ENCODE measurements at places on chromosomes 4 and X.

DNA sequence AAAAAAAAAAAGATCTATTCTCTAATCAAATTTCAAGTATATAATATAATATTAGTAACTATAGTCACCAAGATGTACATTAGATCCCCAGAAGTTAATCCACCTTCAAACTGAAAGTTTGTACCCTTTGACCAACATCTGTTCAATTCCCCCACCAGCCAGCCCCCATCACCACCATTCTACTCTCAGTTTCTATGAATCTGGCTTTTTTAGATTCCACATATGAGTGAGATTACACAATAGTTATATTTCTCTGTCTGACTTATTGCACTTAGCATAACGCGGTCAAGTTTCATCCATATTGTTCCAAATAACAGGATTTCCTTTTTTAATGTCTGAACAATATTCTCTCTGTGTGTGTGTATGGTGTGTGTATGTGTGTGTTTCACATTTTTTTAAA is 33.7 kb upstream of the VMA21 start:
- no peak for DNase-seq

- DNase-seq: no peak
Measured at GRCh38 chr4:106607558-106607957, 239.0 kb upstream of the GIMD1 start.

DNA sequence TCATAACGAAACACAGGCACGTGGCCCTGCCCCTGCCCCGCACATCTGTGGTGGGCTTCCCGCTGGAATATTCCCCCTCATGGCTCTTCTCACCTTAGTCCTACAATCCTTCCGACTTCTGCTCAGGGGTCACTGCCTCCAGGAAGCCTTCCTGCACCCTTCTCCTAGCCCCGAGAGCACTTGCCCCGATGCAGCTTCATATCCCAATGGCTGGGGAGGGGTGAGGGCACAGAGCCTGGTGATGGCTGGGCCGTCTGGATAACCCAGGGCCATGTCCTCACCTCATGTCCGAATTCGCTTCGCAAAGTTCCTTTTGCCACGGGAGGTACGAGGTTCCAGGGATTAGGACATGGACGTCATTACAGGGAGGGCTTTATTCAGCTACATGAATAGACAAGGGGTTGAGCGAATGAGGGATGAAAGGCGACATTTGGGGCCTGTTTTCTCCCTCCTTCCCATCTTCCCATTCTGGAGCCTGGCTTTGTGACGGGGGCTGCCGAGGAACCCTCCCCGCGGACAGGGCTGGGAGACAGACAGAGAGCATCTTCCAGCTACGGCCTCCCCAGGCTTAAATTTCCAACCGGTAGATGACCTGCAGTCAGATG is 35.5 kb upstream of the HMX1 start:
- DNase-seq: no peak

DNA sequence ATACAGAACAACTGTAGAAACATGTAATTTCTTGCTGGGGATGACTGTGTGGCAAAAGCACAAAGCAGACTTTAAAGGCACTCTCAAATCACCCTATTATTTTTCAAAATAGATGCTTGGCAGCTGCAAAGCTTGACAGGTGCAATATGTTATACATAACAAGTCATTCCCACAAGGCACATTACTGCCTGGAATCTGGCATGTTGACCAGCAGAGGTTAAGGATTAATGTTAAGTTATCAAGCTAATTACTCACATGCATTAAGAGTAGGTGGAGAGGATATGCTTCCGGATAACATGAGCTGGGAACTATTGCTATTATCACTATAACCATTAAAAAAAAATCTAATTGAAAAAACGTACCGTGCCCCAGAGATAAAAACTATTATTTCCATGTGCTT is 17.8 kb downstream of the ANOS1 start:
- DNase-seq: no peak

GRCh38 chrX:117400005-117400404 is 716.6 kb downstream of the KLHL13 start:
- DNase-seq: no peak

- DNase-seq: no peak
Measured at GRCh38 chrX:12494400-12495138, 296.6 kb upstream of the PRPS2 start.

GRCh38 chrX:103687073-103687695 is 685 bp upstream of the MORF4L2 start:
- DNase-seq: no peak

DNA sequence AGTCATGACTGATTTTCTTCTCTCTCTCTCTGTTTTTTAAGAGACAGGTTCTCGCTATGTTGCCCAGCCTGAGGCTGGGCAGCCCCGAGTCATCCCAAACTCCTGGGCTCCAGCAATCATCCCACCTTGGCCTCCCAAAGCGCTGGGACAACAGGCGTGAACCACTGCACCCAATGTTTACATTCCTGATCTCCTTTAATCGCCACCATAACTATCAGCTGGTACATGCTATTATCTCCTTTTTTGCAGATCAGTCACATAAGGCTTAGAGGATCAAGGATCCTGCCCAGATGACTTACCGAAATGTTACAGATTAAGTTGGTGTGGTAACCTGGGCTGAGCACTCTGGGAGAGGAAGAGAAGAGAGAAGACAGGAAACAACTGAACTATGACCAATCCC is 1.5 kb upstream of the USP46 start:
- no peak for DNase-seq

DNA sequence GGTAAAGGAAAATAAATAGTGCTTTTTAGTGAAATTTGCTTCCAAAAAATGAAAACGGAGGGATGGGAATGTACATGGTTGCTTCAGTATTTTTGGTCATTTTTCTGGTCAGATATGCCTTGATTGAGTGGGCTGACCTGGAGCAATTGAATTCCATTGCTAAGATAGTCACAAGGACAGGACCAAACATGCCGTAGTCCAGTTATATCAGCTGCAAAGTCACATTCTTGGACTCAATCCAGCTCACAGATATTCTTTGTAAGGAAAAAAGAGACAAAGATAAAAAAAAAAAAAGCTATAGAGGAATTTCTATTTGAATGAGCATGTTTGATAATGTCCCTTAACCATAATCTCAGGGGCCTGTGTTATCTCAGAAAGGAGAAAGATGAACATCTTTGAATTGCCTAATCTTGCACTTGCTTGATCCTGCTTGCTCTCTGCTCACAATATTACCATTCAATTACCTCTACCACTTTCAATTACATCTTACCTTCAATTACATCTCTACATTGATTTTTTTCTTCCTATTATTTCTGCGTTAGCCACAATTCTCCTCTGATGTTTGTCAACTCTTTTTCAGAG is 75.4 kb upstream of the PACRGL start:
- no peak for DNase-seq

- DNase-seq: no peak
Measured at GRCh38 chrX:9482408-9482807, 17.6 kb downstream of the TBL1X start.

DNA sequence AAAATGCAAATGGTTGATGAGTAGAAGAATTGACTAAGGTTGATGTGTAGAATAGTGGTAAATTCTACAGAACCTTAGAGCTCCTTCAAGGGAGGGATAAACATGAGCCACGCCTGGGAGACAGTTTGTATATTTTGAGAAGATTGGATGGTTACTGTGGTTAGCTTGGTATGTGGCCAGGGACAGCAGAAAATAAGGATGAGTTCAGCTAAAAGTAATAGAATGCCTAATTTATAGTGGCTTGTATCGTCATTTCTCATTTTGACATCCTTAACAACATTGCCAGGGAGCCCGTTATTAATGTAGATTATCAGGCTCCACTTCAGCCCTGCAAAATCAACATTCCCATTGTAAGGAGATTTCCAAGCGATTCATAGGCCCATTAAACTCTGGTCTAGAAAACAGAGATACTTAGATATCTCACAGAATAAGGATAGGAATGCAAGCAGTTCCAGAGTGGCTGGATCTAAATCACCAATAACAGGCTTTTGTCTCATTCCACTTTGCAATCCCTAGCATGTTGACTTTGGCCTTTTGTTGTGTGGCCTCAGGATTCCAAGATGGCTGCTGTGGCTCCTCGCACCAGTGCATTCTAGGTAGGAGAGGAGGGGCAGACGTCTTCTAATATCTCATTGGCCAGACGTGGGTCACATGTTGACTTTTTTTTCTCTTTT is 6.4 kb upstream of the PTTG2 start:
- DNase-seq: no peak

GRCh38 chr4:80463509-80463908 is 128.0 kb downstream of the CFAP299 start:
- DNase-seq: no peak

DNA sequence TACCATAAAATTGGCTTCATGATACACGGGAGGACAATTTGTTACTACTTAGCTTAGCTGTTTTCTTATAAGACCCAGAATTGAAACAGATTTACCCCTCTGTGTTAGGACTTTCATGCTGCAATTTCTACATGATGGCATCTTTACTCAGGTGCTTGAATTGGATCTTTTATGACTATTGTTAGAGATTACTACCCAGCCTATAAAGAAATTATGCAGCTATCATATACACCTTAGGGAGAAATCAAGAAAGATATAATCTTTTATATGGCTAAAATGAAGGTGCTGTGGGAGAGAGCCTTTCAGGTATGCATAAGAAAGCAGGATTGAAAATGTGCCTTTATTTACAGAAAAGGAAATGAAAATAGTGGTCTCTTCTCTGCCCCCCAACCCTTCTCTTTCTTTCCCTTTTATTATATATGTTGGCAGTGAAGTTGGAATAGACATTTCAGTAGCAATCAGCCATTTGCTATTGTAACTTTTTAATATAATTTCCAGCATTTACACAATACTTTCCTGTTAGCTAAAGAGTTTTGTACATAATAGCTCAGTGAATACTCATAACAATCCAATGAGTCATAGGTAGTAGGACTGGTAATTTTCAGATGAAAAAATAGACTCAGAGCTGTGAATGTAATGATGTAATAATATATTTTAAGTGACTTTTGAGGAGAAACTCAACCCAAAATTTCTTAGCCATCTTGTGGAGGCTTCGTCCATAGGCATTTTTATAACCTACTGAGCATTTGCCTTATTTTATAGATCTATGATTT is 311.8 kb downstream of the ADGRL3 start:
- peak; percentile 1 for DNase-seq

DNA sequence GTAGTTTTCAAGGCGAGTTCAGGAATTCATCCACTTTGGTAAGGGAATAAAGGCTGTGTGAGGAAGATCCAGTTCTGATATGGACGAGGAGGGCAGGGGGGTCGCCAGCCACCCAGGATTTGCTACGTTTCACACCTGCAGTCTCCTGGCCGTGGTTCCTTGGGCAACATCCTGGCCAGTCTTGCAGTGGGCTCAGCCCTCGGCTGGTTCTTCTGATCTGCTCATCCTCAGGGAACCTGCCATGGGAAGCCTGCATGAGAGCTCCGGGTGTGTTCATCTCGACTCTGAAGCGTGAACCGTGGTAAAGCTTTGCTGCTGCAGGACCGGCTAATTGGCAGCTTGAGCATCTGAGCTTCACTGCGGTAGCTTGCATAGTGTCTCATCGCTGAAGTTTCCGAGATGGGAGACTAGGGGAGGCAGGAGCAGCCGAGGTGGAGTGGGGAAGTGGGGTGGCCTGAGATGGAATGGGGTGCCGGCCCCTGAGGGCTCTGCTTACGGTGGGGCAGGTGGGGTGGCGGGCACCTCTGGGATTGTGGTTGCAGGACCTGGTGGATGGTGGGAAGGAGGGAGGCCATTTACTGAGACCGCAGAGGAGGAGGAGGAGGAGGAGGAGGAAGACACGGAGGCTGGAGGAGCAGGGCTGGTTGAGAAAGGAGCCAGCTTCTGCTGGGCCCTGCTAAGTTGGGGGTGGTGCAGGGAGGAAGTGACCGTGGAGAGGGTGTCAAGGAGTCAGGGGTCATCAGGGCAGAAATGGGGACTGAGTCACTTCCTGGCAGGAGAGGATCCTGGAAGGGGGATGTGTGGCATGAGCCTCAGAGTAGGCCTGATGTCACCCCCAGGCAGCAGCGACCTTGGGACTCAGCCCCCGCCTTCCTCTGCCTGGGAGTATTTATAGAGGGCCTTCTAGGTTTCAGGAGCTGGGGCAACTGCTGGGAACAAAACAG is 213.1 kb upstream of the PSAPL1 start:
- peak; percentile 27 for DNase-seq

GRCh38 chr4:60404027-60404426 is 796.1 kb upstream of the ADGRL3 start:
- no peak for DNase-seq

- DNase-seq: no peak
Measured at GRCh38 chrX:9586992-9587392, 122.1 kb downstream of the TBL1X start.

DNA sequence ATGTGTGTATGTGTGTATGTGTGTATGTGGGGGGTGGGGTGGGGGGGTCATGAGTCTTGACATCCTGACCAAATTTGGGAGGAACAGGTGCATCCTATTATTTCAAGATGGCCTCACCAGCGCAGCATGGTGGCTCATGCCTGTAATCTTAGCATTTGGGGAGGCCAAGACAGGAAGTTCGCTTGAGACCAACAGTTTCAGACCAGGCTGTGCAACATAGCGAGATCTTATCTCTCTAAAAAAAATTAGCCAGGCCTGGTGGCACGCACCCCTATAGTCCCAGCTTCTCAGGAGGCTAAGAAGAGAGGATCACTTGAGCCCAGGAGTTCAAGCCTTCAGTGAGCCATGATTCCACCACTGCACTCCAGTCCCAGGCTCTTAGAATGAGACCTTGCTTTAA is 47.0 kb upstream of the DHRSX start:
- no peak for DNase-seq

DNA sequence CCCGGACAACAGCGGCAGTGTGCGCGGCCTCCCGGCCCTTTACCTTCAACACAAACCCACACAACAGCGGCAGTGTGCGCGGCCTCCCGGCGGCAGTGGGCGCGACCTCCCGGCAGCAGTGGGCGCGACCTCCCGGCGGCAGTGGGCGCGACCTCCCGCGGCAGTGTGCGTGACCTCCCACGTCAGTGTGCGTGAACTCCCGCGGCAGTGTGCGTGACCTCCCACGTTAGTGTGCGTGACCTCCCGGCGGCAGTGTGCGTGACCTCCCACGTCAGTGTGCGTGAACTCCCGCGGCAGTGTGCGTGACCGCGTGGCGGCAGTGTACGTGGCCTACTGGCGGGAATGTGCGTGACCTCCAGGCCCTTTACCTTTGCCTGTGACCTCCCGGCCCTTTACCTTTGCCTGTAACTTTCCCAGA is 576.6 kb upstream of the FRG1 start:
- no peak for DNase-seq

DNA sequence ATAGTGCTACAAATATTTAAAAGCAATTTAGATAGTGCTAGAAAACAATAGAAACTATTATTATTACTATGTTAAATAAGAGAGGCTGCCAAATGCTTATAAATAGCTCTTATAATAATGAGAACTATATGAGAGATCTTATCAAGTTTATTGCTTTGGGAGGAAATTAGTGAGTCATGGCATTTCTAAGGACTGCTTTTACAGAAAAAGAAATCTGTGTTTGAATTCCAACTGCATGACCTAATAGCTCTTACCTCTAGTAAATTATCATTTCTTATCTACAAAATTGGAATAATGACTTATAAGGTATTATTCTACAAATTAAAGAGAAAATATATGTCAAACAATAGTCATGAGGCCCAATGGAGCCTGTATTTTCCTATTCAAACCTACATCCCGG is 177.2 kb downstream of the GABRG1 start:
- DNase-seq: no peak

Measured in GM04503 (cell line).